Cortex of kidney (tissue), 1 donor: ENCODE measurements at places on chromosomes 16 and 17.

DNA sequence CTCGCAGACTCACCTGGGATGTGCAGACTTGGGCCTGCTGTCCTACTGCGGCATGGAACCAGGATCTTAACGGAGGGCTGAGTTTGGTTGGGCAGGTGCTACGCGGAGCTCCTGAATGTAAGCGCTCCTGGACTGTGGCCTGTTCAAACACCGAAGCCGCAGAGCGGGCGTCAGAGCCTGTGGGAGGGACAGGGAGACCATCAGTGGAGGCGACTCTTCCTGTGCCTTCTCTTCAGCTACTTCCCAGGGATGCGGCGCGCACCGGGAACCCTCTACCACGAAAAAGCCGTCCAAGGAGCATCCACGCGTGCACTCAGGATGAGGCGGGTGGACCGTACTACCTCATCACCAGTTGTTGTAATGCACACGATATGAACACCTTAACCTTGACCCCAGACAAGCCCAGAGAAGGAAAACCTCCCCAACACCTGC lies 2.0 kb downstream of the USP36 start:
- no peak for DNase-seq

DNA sequence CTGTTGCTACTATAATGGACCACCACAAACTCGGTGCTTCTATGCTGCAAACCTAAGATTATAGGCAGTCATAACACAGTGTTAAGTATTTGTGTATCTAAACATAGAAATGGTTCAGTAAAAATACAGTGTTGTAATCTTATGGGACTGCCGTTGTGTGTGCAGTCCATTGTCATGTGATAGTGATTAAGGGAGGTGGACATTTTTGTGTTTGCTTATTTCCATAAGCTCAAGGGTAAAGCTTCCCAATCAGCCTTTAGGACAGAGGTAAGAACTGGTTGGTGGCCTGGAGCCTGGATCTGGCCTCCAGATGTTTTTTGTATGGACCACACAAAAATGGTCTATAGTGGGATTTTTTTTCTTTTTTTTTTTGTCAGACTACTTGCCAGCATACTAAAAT lies 29.9 kb downstream of the WWOX start:
- DNase-seq, result no peak

GRCh38 chr17:29753845-29754439 lies 131.2 kb upstream of the CORO6 start:
- DNase-seq, result no peak

DNA sequence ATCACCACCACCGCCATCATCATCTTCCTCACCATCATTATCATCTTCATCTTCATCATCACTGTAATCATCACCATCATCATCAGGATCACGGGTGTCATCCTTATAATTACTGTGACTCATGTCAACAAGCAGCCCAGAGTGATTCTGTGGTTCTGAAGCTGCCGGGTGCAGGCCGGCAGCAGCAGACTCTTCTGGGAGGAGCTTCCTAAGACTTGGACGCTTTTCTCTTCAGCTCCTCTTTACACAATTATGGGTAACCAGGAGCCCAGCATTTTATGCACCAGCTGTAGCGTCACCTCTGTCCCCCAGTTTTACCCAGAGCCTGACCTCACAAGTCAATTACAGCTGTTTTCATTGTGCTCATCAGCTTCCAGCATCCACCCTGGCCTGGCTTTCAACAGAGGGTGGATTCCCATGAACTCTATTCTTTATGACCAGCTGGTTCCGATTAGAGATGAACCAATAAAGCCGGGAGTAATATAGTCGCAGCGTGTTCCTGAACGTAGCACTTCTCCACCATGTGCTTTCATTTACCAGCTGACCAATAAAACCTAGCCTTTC lies 275.8 kb downstream of the FOXL1 start:
- DNase-seq, result no peak

DNA sequence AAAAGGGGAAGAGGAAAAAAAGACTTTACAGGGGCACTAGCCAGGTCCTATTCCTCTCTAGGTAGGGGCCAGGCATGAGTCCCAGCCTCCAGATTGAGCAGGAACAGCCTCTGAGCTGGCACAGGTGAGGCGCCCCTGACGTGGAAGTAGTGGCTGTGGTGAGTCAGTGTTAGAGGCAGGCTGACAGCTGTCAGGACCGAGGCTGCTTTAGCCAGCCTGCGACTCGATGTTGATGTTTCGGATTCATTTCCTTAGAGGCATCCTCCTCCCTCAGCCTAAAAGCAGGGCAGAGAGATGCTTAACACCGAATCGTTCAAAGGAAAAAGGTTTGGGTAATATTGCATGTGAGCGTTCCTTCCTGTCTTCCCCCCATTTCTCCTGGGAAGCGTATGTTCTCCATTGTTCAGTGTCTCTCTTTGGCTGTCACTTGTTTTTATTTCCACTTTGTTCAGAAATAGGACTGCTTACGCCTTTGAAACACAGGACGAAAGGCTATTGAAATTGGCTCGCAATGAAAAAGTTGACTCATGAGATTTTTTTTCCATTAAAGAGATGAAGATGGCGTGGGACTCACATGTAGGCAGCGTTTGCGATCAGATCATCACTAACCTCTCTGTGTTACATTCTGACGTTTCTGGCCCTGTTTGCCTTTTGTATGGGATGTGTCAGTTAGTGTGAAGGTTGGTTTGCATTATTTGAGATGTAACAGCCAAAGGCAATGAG lies 1.3 kb downstream of the KIAA0513 start:
- DNase-seq, result no peak

- DNase-seq, result no peak
These were observed 114.4 kb downstream of the SOCS1 start for GRCh38 chr16:11141409-11142260.

- no peak for DNase-seq
These were observed 32.2 kb downstream of the HS3ST3A1 start for GRCh38 chr17:13569398-13570123.

DNA sequence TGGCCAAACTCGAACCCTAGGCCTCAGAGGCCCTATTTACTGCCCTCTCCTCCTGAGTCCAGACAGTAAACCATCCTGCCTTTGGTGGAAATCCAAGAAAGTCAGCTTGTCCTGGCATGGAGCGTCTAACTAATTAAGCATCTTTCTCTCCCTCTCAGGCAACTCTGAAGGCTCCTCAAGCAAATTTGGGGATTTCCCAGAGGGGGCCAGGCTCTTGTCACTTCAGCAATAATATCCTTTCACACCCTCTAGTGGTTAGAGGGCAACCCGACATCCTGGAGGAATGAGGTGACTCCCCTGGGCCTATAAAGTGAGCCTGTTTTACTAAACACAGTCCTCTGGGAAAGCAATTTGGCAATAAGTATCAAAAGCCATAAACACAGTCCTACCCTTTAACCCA lies 60.4 kb downstream of the NOG start:
- DNase-seq, result no peak

DNA sequence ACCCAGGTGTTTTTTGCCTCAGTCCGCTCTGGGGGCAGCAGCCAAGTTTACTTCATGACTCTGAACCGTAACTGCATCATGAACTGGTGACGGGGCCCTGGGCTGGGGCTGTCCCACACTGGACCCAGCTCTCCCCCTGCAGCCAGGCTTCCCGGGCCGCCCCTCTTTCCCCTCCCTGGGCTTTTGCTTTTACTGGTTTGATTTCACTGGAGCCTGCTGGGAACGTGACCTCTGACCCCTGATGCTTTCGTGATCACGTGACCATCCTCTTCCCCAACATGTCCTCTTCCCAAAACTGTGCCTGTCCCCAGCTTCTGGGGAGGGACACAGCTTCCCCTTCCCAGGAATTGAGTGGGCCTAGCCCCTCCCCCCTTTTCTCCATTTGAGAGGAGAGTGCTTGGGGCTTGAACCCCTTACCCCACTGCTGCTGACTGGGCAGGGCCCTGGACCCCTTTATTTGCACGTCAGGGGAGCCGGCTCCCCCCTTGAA lies 2.1 kb upstream of the C17orf107 start:
- DNase-seq, result no peak

GRCh38 chr16:46691726-46692125 lies 2.3 kb downstream of the ORC6 start:
- DNase-seq, result no peak

GRCh38 chr16:58343562-58343961 lies 48.7 kb upstream of the GINS3 start:
- DNase-seq, result no peak

- no peak for DNase-seq
These were observed 5.3 kb downstream of the GPS1 start for GRCh38 chr17:82056729-82057621.

DNA sequence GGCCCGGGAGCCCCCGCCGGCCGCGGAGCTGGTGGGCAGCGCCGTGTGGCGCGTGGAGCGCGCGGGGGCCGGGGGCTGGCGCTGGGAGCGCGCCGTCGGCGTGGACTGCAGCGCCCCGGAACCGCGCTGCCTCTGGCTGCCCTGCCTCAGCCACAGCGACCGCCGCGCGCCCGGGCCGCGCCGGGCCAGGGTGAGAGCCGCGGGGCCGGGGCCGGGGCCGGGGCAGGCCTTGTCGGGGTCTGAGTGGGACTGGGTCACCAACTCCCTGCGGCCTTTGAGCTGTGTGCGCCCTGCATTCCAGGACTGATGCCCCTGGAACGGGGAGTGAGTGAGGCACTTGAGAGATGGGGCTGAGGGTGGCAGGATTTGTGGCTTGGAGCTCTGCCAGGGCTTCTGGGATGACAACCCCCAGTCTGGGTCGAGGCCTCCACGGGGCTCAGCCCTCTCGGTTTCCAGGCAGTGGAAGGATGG lies 25.7 kb downstream of the ARHGAP23 start:
- no peak for DNase-seq

DNA sequence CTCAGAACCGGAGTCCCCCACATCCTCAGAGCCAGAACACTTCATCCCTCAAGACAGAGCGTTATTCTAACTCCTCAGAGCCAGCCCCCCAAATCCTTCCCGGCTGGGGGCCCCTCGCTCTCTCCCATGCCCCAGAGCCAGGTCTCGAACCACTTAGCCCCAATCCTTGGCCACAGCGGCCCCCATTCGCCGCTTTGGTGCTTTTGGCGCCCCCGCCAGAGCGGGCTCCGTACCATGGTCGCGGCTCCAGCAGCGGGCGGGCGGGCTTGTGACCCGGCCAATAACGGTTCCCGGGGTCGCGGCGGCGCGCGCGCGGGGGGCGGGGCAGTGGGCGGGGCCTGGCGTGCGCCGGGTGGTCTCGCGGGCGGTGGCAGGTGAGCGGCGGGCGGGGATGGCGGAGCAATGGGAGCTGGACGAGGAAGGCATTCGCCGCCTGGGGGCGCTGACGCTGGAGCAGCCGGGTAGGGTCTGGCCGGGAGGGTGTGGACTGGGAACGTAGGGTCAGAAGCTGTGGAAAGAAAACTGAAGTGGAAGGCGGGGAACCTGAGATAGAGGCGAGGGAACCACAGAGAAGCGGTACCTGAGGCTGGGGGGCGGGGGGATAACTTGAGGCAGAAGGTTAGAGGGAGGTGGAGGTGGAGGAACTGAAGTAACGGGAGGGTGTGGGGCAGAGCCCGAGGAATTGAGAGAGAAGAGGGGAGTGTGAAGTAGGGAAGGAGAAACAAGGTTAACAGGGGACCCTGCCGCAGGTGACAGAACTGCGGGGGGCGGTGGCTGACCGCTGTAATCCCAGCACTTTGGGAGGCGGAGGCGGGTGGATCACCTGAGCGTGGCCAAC lies at the start of the genes KCTD19 and LRRC36:
TSS of gene KCTD19 (minus strand) at position 270 of the 838 bp plus-strand sequence. CDS start at position 236, 34 bp downstream.
TSS of gene LRRC36 (plus strand) at position 344 of the 838 bp plus-strand sequence. CDS start at position 392, 48 bp downstream.
- no peak for DNase-seq

DNA sequence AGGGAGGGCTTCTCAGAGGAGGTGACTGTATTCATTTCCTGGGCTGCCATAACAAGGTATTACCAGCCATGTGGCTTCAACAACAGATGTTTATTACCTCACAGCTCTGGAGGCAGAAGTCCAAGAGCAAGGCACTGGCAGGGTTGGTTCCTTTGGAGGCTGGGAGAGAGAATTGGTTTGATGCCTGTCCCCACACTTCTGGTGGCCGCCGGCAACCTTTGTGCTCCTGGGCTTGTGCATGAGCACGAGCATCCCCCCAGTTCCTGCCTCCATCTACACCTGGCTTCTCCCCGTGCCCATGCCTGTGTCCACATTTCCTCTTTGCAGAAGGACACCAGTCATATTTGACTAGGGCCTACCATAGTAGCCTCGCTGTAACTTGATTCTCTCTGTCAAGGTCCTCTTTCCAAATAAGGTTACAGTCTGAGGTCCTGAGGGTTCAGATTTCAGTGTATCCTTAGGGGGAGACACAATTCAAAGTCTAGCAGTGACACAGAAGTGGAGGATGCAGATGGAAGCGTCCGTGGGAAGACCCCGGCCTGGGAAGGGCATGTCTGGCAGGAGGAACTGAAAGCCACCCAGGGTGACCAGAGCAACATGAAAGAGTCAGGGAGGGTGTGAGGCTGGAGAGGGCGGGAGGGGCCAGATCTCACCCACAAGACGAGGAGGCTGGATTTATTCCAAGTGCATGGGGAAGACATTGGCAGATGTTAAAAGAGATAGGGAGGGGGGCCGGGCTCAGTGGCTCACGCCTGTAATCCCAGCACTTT lies 188.2 kb upstream of the HSBP1 start:
- no peak for DNase-seq

DNA sequence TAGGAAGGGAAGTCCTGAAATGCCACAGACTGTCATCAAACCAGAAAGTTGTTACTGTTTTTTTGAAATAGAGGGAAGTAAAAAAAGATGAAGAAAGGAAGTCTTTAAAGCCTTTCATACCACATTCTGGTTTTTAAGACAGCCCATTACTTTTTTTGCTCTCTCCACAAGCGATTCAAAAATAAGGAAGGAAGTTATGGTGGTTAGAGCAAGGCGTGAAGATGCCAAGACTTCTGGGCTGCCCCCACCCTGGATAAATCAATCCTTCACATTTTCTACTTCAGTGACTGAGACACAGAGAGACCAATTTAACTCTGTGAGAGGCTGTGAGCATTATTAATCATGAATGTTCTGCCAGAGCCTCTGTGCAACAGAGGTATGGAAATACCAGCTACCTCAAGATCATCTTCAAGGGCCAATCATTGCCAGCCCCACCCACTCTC lies 82.3 kb upstream of the BCAR1 start:
- no peak for DNase-seq

- DNase-seq, result no peak
These were observed 32.6 kb upstream of the ARL6IP1 start for GRCh38 chr16:18833707-18834505.

GRCh38 chr16:22692034-22692433 lies 121.9 kb upstream of the HS3ST2 start:
- DNase-seq, result no peak
